Colonic mucosa (tissue), 4 donors: ENCODE measurements at places on chromosomes 5 and 9. TPM values are rescaled to one million over a fixed set of nuclear protein-coding genes. Genes with fewer than 3 reads are reported as not detected.

The ADRB2 gene
- 1.2 TPM for total RNA-seq

The MYO10 gene
- total RNA-seq, result 57.9 TPM

The IL4 gene
- not detected for total RNA-seq

The DTWD2 gene
- total RNA-seq, result 7.5 TPM

The PCDHB7 gene
- total RNA-seq, result 0.40 TPM

The TMEM174 gene
- total RNA-seq, result not detected

The SLC1A3 gene
- 0.50 TPM for total RNA-seq

The DOCK2 gene
- total RNA-seq, result 6.0 TPM

The LCN15 gene
- 3.4 TPM for total RNA-seq

The TMEM171 gene
- total RNA-seq, result 121 TPM

The PJA2 gene
- 102 TPM for total RNA-seq

The GARNL3 gene
- 5.1 TPM for total RNA-seq

The PCDHA2 gene
- not detected for total RNA-seq

The ACSL6 gene
- total RNA-seq, result 0.25 TPM

The DRD1 gene
- total RNA-seq, result not detected

The TUSC1 gene
- total RNA-seq, result 12.5 TPM

The ST8SIA4 gene
- total RNA-seq, result 6.2 TPM

The SPATA31C2 gene
- total RNA-seq, result not detected

The TPPP gene
- total RNA-seq, result 4.0 TPM

The PRRX2 gene
- 0.64 TPM for total RNA-seq

The PCDHGB4 gene
- 0.96 TPM for total RNA-seq

The SELENOP gene
- 687 TPM for total RNA-seq

The PCDHGA6 gene
- total RNA-seq, result 0.82 TPM

The ROR2 gene
- total RNA-seq, result 1.7 TPM

The ARHGEF28 gene
- total RNA-seq, result 7.6 TPM

The DBN1 gene
- 9.3 TPM for total RNA-seq

The ASPN gene
- total RNA-seq, result 7.6 TPM

The SLCO6A1 gene
- total RNA-seq, result not detected

The CDH9 gene
- not detected for total RNA-seq

The HSPA9 gene
- total RNA-seq, result 289 TPM

The EMB gene
- total RNA-seq, result 6.1 TPM

The PCDHB4 gene
- total RNA-seq, result 0.96 TPM

The CHSY3 gene
- total RNA-seq, result 0.42 TPM

The RMRP gene
- 17,917 TPM for total RNA-seq
